Stimulated activated CD8-positive, alpha-beta memory T cell treated with anti-CD3 and anti-CD28 coated beads, Interleukin-7, amount 100 ng/mL, for 4 hours (primary cell): ENCODE measurements at places on chromosomes 4 and X.

DNA sequence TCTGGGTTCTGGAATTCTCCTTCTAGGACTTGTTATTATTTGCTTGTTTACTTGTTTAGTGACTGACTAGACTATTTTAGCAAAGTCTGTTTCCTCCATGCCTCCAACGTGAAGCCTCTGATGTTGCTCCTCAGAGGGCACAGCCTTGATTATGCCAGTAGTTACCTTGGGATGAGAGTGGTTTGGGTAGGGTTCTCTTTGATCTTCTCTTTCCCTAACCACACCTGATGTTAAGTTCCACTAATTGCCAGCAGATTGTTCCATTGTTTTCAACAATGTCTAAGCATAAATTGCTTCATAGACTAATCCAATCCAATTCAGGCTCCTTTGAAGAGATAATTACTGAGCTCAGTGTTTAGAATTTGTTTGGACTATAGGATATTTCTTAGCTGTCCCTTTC is 352.7 kb upstream of the DIPK2B start:
- DNase-seq = no peak

DNA sequence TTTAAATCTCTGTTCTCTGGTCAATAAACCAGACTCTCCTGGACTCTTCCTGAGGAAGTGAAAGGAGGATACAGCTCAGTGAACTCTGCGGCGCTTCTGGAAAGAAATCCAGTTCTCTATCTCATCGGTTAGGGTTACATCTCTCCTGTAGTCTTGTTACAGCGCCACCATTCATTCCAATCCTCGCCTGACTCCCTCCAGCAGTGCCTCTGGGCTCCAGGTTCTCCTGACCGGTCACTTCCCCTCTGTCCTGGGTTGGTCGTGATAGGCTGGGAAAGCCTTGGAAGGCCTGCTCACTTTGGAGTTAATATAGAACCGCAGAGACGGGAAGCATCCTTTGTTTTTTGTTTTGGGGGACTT is 97.0 kb upstream of the STOX2 start:
- no peak for DNase-seq

GRCh38 chrX:72634331-72634730 is 61.7 kb upstream of the HDAC8 start:
- DNase-seq = no peak

GRCh38 chrX:150032742-150033141 is 94.5 kb upstream of the EOLA2 start:
- DNase-seq = no peak

- DNase-seq = no peak
Measured at GRCh38 chrX:68835104-68835442, 6.3 kb downstream of the EFNB1 start.

- DNase-seq = no peak
Measured at GRCh38 chr4:48420144-48420543, 63.0 kb upstream of the SLC10A4 start.

- DNase-seq = no peak
Measured at GRCh38 chr4:142406917-142407501, 439.1 kb downstream of the INPP4B start.

- DNase-seq = no peak
Measured at GRCh38 chrX:32985544-32985943, 225.8 kb downstream of the DMD start.

GRCh38 chrX:51406688-51407519 is 74.3 kb downstream of the NUDT10 start:
- DNase-seq = no peak

GRCh38 chr4:184891816-184892397 is 66.1 kb upstream of the ACSL1 start:
- DNase-seq = no peak

DNA sequence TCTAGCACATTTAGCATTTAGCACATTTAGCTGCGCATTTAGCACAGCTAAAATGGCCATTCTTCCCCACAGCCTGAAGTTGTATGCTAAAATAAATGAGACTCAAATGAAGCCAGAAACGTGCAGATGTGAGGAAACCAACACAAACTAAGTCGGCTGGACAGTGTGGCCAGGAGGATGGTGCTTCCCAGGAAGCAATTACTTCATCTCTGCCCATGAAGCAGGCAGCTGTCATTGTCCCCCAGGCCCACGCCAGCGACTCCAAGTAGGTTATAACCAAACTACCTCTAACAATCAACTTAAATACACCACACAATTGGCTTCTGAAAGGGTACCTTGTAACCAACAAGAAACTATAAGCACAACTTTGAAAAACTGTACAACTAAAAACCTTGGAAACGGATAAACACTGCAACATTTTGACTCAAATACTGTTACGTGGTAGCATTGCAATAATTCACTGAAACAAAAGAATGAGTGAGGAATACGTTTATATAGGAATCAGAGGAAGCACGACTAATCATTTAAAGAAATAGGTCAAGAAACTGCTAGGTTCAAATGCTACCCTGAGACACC is 39.2 kb downstream of the AFAP1 start:
- DNase-seq = no peak

DNA sequence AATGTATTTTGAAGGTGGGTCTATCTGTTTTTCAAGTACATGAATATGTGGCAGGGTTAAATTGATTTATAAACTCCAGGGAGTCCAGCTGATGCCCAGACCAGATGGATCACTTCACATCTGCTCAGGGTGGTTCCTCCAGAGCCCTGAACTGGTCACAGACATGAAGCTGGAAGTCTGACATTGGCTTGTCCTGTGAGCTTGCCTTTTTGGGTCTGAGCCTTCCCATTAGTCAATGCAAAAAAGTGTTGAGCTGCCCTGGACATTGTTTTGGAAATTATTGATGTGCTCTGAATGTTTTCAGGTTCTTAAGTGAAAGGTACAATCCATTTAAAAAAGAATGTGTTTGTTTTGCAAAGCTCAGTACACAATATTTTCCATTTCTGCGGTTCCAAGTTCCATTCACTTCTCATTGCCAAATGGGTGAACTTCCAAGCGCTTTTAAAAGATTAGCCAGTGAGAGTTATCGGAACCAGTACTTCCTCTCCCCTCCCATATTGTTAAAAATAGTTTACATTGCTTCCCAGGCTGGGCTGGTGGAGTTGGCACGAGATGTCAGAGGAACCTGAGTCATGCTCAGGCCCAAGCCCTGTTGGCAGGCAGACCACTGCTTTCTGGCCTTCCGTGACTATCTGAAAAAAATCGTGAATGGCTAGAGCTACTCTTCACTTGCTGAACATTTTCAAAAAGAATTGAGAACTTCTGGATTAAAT is 52.1 kb downstream of the PDGFRA start:
- DNase-seq = no peak

DNA sequence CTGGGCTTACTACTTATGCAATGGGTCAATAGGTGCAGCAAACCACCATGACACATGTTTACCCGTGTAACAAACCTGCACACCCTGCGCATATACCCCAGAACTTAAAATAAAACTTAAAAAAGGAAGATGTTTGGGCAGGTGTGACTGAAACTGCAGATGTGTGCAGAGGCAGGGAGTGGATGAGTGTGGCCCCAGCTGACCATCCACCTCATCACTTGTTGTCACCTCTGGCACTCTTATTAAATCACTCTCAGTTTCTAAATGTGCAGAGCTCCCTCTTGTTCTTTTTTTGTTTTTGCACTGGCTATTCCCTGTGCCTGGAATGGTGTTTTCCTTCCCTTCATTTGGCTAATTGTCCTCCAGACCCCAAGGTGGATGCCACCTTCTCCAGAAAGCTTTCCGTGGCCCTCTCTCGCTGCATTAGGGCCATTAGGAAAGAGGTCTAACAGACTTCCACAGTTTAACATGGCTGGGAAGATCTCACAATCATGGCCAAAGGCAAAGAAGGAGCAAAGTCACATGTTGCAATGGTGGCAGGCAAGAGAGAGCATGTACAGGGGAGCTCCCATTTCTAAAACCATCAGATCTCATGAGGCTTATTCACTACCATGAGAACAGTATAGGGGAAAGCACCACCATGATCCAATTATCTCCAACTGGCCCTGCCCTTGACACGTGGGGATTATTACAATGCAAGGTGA is 58.5 kb downstream of the SLC2A9 start:
- DNase-seq = no peak

DNA sequence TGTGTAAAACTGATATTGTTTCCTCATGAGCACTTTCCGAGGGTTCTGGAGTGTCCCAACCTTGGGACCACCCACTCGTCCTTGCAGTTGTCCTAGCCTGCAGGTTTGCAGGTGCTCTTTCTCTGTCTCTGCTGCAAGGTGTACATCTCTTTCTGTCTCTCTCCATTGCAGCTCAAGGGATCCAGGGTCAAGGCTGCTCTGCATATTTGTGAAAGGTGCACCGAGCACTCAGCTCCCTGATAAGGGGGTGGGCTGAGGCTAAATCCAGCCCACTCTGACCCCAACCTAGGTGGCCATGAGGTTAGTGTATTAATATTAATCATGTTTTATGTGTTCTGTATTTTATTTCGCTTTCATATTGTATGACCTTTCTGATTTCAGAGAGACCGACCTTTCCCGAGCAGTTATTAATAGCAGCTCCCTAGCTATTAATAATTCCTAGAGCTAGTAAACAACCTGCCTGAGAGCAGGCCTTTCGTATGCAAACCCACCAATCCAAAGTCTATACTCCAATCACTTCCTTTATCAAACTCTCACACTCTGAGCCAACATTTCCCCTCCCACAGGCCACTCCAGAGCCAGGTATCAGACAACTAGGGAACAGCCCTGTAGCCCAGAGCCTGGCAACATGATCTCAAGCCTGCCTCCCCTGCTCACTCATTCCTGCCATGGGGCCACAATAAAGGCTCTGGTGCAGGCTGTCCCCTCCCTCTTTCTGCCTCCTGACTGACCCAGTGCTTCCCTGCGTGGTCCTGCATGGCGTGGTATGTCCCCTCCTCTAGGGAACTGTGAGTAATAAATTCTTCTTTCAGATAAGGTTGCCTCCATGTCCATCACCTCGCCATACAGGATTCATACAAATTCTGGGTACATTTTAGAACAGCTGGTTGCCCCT is 73.9 kb downstream of the SLC2A9 start:
- DNase-seq = no peak

GRCh38 chr4:63493265-63493664 is 916.0 kb downstream of the TECRL start:
- DNase-seq = no peak

DNA sequence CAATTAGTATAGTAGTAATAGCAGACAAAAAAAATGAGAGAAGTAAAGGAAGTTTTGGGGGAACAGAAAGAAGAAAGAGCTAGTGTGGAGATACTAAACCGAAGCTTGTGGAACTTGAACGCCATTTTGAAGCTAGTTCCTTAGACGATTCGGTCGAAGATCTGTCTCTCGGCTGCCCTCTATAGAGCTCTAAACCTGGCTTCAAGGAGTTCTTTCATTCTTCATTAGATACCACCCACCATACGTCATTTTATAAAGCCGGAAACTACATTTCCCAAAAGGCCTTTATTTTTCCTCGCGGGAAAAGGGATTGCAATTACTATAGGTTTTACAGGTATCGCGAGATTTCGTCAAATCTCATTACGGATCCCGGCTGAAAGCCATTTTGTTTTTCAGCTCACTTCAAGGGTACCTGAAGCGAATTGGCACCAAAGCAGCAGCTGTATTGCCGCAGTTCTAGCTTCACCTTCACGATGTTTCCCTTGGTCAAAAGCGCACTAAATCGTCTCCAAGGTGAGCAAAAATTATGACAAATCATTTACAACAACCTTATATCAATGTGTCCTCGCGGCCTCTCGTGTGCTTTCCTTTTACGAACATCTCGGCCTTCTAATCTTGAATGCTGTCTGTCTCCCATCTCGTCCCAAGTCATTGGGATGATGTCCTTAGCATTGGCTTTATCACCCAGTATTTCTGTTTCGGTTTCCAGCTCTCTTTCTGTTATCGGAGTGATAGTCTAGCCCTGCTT is at the start of gene COX7B:
TSS of gene COX7B (plus strand) at position 388 of the 748 bp plus-strand sequence. CDS start at position 474, 86 bp downstream.
- peak; percentile 31 for DNase-seq

- no peak for DNase-seq
Measured at GRCh38 chr4:170769862-170770261, 680.1 kb upstream of the AADAT start.

DNA sequence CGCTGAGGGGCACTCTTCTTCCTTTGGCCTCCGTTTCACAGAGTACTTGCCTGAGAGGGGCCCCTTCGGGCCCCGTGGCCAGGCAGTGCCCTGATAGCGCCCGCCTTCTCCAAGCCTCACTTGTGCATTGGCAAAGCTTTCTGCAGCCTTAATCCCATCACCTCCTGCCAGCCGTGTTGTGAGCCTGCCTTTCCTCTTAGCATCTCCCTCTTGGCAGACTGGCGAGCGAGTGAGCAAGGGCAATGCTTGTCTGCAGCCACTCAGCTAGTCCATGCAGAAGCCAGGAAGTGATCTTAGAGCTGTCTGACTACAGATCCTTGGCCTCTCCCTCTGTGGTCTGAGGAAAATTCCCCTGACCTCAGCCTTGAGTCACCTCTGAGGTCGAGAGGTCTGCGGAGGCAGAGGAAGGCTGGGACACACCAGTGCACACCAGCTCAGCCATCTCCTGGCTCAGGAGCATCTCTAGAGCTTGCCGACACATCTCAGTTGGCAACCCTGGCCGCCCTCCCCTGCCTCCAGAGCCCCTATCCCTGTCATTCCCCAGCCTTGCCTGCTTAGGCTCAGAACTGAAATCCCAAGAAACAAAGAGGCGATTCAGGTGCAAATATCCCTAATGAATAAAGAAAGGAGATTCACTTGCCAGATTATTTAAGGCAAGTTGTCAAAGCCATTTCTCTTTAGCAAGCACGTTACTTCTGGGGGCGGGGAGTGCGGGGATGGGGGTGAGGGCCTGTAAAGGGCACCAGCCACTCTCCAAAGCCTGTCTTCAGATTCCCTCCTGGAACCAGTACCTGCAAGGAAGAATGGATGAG is 143.5 kb upstream of the MAMLD1 start:
- no peak for DNase-seq

- DNase-seq = no peak
Measured at GRCh38 chr4:25103418-25103817, 56.8 kb downstream of the SEPSECS start.

- DNase-seq = no peak
Measured at GRCh38 chr4:16259889-16260246, 33.6 kb upstream of the TAPT1 start.

- no peak for DNase-seq
Measured at GRCh38 chrX:47297874-47298273, 65.1 kb downstream of the USP11 start.

- DNase-seq = no peak
Measured at GRCh38 chrX:150846130-150846529, 52.3 kb downstream of the CD99L2 start.

DNA sequence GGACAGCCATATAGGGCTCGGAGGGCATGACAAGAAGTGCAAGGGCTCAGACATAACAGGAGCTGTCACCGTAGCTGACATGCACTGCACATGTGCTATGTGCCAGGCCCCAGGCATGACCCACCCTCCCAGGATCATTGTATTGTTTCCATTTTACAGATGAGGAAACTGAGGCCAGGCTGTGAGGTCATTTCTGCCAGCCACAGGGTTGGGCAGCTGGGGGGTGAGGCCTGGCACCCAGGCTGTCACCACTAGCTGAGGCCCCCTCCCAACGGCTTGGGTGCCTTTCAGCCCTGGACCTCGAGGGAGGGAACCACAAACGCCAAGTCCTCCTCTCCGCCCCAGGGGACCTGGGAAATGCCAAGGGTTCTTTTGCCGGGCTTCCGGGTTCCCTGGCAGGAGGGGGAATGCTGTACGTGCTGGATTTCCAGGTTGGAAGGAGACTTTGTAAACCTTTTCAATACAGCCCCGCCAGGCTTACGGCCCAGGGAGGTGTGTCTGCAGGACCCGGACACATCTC is 12.6 kb downstream of the TREX2 start:
- no peak for DNase-seq

GRCh38 chr4:148434075-148434773 is 8.0 kb downstream of the NR3C2 start:
- no peak for DNase-seq
